ENCODE measurements at places on chromosomes 2 and 18.

- no peak for DNase-seq
Observed at GRCh38 chr2:181682795-181683517, 2.6 kb upstream of the NEUROD1 start.

DNA sequence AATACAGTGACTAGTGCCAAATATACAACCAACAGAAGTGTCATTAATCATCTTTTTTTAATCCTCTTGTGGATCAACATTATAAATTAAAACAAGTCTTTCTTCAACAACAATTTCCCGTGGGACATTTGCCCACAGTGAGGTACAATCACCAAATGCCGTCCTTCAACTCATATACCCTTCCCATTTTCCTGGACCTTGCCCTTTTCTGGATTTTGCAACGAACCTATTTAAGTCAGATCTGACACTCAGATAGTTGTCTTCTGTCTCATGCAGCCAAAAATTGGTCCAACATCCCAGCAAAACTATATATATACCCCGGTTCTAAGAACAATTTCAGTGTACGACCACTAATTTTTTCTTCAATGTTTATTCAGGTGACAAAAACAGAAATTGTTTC lies 324.0 kb downstream of the DSEL start:
- no peak for DNase-seq

DNA sequence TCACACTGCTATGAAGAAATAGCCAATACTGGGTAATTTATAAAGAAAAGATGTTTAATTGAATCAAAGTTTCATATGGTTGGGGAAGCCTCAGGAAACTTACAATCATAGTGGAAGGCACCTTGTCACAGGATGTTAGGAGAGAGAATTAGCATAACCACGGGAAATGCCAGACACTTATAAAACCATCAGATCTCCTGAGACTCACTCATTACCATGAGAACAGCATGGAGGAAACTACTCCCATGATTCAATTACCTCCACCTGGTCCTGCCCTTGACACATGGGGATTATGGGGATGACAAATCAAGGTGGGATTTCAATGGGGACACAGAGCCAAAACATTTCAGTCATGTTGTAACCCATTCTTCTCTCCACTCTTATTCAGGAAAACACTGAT lies 472.9 kb upstream of the FSIP2 start:
- DNase-seq: no peak

DNA sequence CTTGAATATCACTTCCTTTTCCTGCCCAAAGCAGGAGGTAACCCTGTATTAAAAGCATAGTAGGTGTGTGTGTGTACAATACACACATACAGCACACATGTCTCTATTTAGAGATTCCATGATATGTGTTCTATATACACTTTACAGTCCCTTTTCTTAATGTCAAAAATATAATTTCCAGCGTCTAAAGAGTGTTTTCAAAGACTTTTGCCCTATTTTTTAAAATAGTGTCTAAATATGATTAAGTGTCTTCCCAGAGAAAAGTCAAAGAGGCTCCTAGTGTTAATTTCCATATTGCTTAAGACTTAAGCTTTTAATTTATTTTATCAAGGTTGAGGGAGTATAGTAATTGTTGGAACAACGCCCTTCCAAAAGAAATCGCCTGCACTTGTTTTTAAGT lies 420.3 kb upstream of the POU3F3 start:
- DNase-seq: no peak

DNA sequence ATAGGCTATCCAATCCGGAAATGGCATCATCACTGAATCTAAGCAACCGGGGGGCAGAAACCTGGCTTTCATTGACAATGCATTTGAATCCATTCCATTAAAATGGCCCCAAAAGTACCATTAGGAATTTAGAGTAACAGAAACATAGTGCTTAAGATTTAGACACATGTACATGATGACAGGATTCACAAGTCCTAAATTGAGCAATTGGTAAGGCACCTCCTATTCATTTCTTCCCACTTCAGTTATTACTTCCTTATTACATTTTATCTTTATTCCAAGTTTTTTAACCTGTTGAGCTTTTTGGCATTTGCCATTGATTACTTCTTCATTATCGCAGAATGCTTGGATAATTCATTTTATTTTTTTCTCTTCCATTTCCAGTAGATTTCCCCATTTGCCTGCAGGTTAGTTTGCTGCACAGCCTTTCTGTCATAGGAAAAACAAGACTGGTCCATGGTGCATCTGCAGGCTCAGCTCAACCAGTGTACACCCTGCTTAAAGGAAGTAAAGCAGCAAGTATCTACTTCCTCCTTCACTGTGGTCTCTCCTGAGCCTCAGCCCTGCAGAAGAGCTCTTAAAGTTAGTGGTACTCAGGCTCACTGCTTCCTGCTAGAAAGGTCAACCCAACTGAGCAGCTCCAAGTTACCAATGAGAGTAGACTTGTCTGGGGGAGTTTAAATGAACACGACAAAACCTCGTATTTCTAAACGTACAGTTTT lies 89.2 kb downstream of the DOCK10 start:
- DNase-seq: no peak

GRCh38 chr2:198901894-198902293 lies 555.8 kb downstream of the SATB2 start:
- no peak for DNase-seq

DNA sequence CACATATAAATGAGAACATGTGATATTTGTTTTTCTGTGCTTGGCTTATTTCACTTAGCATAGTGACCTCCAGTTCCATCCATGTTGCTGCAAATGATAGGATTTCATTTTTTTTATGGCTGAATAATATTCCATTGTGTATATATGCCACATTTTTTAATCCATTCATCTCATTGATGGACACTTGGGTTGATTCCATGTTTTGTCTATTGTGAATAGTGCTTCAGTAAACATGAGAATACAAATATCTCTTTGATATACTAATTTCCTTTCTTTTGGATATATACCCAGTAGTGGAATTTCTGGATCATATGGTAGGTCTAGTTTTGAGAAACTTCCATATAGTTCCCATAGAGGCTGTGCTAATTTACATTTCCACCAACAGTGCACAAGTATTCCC lies 3.7 kb upstream of the NEMP2 start:
- DNase-seq: no peak

GRCh38 chr18:9387891-9388290 lies 53.3 kb downstream of the TWSG1 start:
- DNase-seq: no peak

DNA sequence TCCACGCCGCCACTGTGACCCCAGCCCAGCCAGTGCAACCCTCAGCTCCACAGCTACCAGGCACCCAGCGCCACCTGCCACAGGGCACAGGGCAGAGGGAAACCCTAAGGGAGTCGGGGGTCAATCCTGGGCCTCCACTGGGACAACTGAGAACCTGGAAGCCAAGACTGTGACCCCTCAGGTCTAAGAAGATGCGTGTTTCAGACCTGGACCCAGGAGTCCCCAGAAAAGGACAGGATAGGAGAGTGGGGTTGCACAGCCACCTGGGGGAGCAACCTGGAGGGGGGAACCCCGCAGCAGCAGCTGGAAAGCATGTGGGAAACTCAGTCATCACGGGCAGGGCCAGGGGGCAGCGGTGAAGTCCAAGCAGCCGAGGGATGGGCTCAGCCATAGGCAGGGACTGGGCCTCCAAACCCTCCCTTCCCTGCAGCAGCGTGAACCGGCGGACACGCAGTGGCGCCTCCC lies 4.1 kb downstream of the ESPNL start:
- no peak for DNase-seq

GRCh38 chr18:75293591-75293990 lies 83.0 kb downstream of the TSHZ1 start:
- no peak for DNase-seq

GRCh38 chr2:85754313-85755095 lies 713 bp downstream of the ATOH8 start:
- peak; percentile 7 for DNase-seq

- no peak for DNase-seq
Observed at GRCh38 chr18:78765142-78765541, 214.5 kb upstream of the SALL3 start.

DNA sequence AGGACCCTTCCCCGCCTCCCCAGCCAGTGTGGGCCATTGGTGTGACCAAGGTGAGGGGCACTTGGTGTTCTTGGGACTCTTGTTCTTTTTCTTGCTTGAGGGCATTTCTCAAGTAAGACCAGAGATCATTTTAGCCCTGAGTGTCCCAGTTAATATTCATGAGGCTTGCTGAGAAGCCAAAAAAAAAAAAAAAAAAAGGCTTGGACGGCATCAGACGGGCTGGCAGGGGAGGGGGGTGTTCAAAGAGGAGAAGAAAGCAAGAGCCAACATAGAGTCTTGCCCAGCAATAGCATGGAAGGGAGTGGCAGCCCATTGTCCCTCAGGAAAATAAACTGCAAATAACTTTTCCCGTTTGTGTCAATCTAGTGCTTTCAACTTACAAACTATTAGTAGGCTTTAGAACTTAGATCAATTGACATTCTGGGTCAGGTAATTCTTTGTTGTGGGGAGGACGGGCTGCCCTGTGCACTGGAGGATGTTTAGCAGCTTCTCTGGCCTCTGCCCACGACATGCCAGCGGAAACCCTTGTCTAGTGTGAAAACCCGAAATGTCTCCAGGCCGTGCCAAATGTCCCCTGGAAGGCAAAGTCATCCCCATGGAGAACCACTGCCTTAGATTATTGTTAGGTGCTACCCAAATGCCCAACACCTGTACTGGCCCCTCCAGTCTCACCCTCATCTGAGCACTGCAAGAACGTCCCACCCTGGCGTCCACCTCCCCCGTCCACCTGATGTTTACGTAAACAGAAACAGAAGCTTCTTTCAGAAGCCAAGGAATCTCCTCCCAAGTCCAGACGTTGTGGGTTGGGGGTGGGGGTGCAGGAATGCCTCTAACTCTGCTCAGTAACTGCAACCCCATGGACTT lies 163.4 kb downstream of the BCL2 start:
- no peak for DNase-seq

DNA sequence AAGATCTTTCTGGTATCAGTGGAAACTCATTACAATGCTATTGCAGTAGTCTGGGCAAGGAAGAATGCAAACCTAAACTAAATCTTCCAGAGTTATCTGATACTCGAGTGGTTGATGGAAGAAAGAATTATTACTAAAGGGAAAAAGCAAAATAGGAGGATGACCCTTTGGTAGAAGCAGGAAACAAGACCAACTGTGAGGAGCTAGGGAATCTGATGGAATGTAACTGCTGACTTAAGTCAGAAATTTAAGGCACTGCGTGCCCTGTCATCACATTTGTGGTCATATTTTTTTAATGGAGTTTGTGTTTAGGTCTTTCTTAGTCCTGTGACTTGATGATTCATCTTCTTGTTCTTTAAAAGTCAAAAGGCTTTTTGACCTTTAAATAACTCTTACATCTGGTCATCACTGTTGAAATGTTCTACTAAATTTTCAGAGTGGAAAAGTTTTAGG lies 36.5 kb upstream of the ARMC9 start:
- no peak for DNase-seq

DNA sequence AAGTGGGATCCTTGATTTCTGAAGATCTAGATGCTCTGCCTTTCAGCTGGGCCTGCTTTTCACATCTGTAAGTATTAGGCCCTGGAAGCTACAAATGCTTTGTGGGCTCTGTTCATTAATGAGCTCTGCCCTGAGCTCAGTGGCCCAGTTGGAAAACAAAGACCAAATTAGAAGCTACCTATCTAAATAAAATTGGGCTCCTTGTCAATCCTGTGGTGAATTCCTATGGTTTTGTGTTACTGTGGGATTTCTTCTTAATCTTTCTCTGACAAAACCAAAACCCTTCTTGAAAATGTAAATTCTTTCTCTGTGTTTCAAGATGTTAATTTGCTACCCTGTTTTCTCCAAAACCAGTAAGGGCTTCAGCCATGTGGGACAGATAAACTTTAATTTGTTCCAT lies 219.0 kb upstream of the HS6ST1 start:
- DNase-seq: no peak

DNA sequence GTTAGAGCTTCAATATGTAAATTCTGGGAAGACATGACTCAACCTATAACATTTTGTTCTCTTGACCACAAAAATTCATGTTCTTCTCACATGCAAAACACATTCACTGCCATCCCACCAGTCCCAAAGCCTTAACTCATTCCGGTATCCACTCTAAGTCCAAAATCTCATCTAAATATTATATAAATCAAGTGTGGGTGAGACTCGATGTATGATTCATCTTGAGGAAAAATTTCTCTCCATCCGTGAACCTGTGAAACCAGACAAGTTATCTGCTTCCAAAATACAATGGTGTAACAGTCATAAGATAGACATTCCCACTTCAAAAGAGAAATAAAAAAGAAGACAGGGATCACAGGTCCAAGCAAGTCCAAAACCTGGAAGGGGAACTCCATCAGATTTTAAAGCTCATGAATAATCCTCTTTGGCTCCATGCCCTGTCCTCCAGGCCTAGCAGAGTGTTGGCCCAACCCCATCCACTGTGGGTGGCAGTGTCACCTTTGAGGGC lies 101.3 kb downstream of the RAD51AP2 start:
- DNase-seq: no peak

DNA sequence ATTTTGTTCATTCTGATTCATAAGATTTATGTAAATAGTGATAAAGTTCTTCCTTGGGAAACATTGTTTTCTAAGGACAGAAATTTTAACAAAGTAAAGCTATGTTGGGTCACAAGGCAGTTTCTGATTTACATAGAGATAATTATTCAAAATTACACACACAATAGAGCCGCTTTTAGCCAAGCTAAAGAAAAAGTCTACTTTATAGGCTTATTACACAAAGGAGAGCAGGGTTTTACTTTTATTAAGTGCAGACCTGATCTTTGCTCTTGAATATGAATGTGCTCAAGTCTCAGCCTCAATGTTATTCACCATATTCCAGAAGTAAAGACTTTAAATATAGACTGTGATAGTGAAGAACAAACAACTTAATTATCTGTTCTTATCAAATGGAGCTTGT lies 787.8 kb upstream of the LINC00305 start:
- no peak for DNase-seq

DNA sequence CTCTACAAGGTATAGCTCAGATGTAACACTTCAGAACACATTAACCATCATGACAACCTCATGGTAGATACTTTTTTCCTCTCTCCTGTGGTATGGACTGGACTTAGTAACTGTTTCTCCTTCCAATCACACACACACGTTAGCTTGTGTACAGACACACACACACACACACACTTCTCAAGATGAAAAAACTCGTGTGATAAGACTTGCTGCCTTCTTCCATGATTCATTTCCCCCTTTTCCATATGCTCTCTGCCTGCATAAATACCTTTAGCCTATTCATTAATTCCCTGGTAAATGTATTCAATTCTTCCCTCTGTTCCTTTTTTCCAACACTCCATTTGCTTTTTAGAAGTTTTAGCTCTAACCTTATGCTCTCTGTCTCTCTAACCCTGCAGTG lies 118.9 kb upstream of the TANK start:
- DNase-seq: no peak

DNA sequence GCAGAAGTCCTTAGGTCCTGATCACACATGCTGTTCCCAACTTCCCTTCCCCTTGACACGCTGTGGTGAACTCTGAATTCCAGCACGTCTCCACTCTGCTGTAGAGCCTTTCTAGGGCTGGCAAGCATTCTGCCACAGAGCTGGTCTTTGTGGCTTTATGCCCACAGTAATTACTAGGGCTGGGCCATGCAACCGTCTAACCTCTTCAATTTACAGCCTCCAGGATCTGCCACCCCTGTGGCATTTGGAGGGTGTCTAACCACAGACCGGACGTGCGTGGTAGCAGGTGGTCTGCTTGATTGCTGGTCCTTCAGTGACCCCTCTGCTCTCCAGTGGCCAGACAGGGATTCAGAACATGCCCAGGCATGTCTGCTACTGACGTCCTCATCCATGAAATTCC lies 43.1 kb upstream of the TGFA start:
- DNase-seq: no peak

- DNase-seq: no peak
Observed at GRCh38 chr18:45155526-45155925, 459.8 kb upstream of the SLC14A2 start.

GRCh38 chr2:145460112-145460511 lies 940.2 kb upstream of the ZEB2 start:
- no peak for DNase-seq
